ENCODE measurements at places on chromosomes 1 and 21.

DNA sequence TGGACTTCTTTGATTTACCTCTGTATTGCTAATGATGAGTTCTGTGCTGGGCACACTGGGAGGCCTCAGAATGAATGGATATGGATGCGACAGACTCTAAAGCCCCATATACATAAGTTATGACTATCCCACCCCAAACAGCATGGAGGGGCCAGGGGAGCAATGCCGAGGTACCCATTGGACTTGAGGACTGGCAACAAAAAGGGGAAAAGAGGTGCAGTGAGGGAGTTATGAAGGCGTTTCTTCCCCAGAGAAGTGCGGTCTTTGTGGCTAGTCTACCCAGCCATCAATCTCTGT, 15.2 kb upstream of the CDCA8 start:
- no peak for DNase-seq

DNA sequence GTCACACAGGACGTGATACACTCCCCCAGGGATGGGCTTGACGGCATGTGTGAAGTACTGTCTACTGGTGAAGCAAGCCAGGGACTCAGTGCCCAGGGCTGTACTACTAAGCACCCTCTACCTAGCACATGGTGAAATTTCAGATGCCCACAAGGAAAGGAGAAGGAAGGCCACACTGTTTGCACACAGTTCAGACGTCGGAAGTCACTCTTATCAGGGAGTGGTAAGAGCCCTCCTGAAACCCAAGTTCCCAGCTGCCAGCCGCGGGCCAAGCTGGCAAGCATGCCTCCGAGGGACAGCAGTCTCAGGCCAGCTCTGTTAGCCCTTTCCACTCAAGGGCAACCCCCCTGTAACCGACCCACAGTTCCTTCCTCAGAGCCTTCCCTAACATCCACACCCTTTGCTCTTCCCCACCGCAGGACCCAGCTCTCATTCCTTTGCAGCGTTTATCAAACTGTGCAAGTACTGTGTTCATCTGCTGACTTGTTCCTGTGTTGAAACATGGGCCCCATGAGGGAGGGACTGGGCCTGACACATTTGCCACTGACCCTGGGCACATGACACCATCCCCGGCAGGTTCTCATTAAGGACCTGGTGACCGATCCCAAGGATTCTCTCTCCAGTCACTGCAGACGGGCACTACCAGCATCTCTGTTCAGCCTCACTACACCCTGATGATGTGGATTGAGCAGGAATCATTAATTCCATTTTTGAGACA, 58.5 kb downstream of the SLC66A1 start:
- no peak for DNase-seq

GRCh38 chr1:226337276-226337875, 28.4 kb upstream of the LIN9 start:
- no peak for DNase-seq

GRCh38 chr1:20483098-20483832, 2.7 kb downstream of the CAMK2N1 start:
- DNase-seq = no peak

- no peak for DNase-seq
These were observed 4.1 kb downstream of the UQCRHL start for GRCh38 chr1:15803380-15803779.

DNA sequence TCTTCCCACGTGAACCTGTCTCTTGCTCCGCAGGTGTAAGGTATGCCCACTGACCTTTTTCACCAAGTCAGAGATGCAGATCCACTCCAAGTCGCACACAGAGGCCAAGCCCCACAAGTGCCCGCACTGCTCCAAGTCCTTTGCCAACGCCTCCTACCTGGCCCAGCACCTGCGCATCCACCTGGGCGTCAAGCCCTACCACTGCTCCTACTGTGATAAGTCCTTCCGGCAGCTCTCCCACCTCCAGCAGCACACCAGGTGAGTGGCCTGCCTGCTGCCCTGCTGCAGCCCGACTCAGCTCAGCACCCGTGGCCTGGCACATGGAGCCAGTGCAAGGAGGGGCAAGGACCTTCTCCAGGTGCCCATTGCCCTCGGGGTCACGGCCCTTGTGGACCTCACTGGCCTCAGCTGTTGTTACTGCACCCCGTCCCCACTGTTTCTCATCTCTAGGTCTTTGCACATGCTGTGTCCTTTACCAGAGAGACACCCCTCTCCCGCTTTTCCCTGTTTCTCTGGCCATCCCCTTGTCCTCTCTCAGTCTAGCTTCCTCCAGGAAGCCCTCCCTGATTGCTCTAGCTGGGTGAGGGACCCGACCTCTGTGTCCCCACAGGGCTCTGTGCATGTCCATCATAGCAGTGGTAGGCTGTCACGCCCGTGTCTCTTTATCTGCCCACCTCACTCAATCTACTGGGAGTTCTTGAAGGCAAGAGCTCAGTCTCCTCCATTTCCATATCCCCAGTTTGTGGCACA, 25.4 kb downstream of the ZNF362 start:
- DNase-seq = no peak

GRCh38 chr1:50471967-50472366, 48.7 kb upstream of the DMRTA2 start:
- DNase-seq = no peak

GRCh38 chr1:186155594-186155993, 219.5 kb downstream of the TPR start:
- DNase-seq = peak; percentile 62

- DNase-seq = no peak
These were observed 106.7 kb downstream of the CAMTA1 start for GRCh38 chr1:6891781-6892579.

DNA sequence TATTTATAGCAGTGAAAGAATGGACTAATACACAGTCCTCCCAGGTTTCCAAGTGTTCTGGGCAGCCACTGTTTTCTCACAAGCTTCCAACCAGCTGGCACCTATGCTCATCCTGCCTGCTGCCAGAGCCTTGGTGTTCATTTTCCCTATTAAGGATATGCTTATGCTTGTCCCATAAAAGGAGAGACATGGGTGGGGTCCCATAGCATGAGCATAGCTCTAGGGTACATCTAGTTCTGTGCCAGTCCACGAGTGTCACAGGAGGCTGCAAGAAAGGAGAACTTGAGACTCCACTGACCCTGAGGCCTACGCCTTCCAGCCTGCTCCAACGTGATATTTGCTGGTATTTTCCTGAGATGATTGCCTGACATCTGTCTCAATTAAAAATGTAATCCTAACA, 192.4 kb upstream of the PTGFR start:
- DNase-seq = no peak

Measured in fibroblast of skin of left quadriceps (primary cell).